ENCODE measurements at places on chromosomes 5 and 9.
A peak's percentile ranks its signal among the peaks of the same experiment; 100 is the strongest.

DNA sequence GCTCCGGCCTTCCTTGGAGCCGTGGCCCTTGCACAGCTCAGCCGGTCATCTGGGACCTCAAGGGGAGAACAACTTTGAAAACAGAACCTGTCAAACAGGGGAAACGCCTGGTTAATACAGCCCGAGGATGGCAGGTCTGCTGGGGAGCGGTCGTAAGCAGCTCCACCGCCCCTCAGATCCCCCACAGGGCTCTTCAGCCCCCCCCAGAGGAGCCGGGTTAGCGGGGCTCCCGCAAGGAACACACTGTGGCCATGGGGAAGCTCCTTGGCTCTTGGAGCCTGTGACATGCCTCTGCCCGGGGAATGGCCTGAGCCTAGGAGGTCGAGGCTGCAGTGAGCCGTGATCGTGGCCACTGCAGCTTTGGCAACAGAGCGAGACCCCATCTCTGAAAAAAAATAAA, 6.8 kb downstream of the TMEM250 start:
- DNase-seq: no peak

DNA sequence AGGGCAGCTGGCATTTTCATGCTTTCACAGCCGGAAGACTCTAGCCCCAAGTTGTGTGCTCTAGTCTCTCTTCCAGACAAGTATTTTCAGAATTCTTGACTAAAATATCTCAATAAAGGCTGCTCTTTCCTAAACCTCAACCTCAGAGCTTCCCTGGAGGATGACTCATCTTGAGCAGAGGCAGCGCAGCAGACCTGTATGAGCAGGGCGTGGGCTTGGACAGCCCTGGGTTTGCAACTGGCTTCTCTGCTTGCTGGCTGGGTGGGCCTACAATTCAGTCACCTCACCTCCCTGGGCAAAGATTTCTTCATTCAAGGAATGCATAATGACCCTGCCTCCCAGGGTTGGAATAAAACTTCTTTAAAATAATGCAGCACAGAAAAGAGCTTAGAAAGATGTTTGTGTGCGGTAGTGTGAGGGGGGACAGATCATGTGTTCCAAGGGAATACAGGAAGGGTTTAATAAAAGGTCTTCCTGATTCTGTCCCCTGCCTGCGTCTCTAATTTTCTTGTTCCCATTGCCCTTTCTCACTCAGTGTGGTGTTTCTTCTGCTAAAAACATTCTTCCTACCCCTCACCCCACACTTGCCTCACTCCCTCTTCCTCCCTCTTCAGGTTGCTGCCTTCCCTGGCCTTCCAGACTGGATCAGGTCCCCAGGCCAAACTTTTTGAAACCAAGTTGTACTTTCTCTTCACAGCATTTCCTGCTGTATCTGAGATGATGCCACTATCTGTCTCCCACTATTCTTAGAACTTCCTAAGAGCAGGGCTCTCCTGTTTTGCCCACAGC, 39.4 kb upstream of the MAP1B start:
- DNase-seq: no peak

DNA sequence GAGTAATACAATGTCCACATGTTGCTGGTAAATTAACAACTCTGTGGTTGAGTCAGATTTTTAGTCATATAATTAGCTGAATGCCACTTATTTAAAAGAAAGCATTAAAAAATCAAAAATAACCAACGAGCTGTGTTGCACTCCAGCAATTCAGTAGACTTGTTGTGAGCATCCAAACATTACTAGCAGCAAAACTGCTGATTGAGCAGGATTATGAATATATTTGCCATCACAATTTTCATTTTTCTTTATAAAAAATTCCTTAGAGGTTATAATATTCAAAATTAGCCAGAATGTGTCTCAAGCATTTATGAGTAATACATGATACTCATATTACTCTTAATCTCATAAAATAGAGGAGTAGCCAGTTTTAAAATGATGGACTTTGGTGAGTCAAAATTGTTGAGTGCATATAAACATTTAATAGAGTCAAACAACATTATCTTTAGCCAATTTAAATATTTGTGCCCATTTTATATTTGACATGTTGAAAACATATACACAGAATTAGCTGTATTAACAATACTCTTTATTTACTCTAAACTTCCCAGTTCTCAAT, 44.0 kb downstream of the ST8SIA4 start:
- no peak for DNase-seq

- no peak for DNase-seq
Measured at GRCh38 chr5:180830253-180831138, 27.9 kb upstream of the MGAT1 start.

DNA sequence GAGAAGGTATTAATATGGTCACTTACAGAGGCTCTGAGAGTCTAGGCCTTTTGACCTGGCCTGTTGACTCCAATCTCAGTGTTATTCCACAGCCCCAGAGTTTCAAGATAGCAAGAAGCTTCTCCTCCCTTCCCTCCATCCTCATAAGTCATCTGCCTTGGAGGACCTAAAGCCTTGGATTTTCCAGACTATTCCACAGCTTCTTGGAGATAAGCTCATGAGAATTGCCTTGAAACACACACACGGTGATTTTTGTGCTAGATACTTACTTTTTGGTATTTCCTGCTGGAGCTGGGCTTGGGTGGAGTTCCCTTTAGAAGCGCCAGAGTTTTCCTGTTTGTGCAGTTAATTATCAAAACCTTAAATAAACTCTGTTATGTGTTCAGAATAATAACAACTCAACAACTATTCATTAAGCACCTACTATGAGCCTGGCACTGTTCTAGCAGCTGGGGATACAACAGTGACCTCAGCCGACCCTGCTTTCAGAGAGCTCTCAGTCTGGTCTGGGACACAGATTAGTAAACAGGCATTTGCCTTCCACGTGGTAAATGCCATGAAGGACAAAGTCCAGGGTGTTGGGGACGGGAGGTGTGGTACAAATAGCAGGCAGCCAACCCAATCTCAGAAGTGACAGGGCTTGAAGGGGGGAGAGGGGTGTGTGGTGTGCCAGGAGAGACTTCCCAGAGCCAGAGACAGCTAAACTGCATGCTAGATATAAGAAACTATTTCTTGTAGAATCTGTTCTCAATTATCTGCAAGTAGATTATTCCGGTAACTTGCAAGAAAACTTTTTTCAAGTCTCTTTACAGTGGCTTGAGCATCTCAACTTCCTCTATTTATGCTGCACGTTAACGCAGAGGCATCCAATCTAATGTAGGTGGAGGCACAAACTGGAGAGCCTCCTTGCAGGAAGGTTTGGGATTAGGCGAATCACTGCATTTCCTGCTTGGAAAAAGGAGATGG, 55.9 kb upstream of the KLF9 start:
- DNase-seq: no peak

DNA sequence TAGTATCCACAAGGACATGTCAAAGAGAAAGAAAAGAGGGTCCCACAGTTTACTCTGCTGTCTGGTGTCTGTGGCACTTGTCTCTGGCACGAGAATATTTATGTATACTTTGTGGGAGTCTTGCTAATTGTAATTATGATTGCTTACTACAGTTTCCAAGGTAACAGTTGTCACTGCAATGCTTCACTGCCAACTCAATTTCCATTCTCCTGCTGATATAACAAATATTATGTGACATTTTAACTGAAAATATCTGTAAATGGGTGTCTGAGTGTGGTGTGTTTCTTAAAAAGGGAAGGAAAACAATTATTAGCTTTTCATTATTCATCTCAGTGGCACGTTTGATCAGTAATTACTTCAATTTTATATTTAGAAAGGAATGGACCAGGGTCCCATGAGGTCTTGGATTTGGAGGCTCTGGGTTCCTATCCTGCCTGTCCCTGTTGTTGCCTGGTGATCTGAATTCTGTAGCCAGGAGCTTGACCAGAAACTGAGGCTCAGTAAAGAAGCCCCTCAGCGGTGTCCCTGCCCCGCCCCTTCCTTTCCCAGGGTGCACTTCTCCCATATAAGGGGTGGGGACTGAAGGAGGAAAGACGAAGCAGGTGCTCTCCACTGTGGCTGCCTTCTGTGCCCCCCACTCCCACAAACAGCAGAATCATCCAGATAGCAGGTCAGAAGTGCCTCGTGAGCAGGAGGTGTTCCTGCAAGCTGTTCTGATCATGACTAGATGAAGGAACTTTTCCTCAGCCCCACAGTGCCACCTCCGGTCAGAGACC, 137.3 kb upstream of the KIF2A start:
- DNase-seq: no peak

GRCh38 chr9:98150721-98151120, 31.7 kb upstream of the TRIM14 start:
- DNase-seq: no peak

DNA sequence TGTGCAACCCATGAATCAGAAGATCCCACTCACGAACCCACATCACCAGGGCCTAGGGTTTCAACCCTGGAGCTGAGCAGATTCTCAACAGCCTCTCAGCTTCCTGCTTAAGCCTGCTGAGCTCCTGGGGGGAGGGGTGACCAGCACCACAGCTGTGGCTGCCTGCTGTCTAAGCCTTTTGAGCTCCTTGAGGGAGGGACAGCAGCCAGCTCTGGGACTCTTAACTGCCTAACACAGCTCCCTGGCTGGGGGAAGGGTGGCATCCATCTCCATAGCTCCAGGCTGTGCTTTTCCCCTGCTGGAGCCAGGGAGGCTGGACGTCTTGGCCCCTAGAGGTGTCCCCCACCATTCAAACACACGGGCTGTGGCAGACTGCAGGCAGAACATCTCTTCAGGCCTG, 250.3 kb downstream of the DMAC1 start:
- no peak for DNase-seq

DNA sequence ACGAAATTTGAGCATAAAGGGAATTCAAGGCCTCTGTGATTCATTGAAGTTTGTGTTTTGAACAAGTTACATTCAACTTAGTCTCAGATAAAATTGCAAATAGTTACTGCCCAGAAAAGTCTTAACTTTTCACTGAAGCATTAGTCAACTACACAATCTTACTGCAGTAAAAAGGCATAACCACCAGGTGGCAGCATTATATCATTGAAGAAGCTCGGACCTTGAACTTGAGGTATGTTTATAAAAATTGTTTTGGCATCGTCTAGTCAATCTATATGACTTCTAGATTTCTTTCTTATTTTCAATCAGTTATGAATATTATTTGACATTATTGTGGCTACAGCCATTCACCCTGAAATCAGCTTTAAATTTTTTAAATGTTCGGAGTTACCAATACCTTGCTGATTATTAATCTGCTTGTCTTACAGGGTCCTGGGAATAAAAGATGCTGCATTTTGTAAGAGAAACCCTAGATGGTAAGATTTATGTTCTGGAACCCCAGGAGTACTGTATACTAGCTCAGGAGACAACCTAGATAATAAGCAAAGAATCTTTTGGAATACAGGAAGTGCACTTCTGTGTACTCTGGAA, 83.9 kb upstream of the GRAMD2B start:
- DNase-seq: peak; percentile 50

GRCh38 chr5:154593071-154593470, 115.0 kb upstream of the HAND1 start:
- no peak for DNase-seq

GRCh38 chr5:33241802-33242201, 199.0 kb upstream of the TARS1 start:
- no peak for DNase-seq

DNA sequence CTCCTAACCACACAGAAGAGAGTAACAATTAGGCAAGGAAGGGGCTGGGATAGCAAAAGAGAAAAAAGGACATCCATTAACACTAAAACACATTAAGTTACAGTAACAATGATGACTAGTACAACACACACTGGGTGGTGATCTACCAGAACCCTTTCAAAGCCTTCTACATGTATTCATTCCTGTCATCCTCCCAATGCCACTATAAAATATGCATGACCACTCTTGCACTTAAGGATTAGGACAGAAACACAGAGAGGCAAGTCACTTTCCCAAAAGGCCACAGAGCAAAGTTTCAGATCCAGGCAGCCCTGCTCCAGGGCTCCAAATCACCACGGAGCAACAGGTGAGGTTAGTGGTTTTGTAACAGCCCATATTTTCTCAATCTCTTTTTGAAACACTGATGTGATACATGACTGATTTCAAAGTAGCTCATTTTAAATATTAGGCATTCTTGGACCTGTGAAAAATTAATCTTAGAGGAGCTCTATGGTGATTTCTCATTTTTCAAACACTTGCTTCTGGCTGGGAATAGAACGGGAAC, 86.7 kb downstream of the AUH start:
- DNase-seq: no peak

- no peak for DNase-seq
Measured at GRCh38 chr5:38827525-38827924, 18.3 kb upstream of the OSMR start.

- DNase-seq: peak; percentile 50
Measured at GRCh38 chr9:7370381-7370780, 429.2 kb downstream of the DMAC1 start.

DNA sequence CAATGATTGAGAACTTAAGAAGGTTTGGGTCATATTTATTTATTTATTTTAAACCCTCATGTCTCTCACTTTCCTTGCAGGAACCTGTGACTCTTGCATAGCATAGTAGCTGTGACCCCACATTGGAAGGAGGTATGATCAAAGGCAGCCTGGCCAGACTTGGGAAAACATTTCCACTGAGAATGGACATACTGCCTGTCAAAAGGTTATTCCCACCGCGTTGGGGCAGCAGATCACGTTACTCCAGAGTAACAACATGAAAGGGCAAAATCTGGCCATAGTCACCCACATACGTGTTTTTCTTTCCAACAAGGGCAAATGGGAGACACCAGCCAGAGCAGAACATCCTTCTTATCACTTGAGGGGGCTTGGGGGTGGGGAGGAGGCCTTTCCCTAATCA, 95.7 kb downstream of the ARL15 start:
- no peak for DNase-seq

GRCh38 chr9:123821619-123822018, 108.3 kb downstream of the DENND1A start:
- DNase-seq: no peak

GRCh38 chr9:94591876-94592275, 1.7 kb downstream of the FBP2 start:
- DNase-seq: no peak

DNA sequence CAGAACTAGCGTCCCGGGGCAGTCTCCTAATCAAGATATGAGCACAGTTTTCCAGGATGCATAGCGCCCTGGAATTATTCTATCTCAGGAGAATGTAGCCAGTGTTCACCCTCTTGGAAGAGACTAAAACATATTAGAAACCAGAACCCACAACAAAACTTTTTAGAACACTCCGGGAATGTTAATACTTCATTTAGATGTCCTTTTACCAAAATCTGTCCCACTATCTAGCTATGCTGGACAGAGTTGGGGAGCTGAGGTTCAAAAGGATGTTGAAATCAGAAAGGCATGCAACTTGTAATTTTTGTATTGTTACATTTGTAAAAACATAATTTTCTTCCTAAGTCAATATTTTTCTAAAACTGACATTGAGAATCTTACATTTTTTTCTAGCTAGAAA, 386.5 kb upstream of the RFX3 start:
- DNase-seq: no peak

DNA sequence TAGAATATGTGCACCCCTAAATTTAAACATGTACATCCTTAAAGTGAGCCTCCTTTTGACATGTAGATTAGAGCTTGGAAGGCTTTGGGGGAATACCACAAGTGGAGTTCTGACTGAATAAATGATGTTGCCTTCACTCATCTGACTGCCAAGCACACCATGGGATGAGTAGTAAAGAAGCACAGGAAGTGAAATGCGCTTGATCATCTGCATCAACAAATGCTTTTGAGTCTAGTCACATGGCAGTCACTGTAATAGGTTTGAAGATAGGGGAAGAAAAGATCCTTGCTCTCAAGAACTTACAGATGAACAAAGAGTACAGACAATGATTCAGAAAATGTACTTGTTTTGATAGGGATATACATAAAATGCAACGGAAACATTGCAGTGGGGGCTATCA, 62.0 kb upstream of the STARD4 start:
- no peak for DNase-seq

Data from forelimb muscle (tissue), 1 donor.